ENCODE measurements at places on chromosomes 3 and 15.

DNA sequence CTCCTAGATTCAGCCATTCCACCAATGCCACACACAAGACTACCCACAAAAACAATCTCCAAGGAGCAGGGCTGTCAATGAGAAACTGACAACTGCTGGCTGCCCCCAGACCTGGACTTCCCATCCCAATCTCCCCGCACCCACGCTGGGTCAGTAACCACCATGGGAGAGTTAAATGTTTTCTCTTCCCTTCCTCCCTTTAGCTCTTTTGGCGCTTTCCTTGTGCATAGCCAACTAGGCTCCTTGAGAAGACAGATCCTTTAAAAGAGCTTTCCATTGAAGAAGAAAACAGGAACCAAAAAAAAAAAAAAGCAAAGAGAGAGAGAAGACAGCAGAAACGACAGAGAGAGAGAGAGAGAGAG, 8.3 kb downstream of the BCL6 start:
- no peak for DNase-seq

GRCh38 chr3:66298591-66298990, 77.8 kb downstream of the SLC25A26 start:
- no peak for DNase-seq

GRCh38 chr3:150239766-150240165, 168.3 kb upstream of the TSC22D2 start:
- no peak for DNase-seq

- DNase-seq = peak; percentile 13
Observed at GRCh38 chr3:28050885-28051284, 190.5 kb upstream of the CMC1 start.

DNA sequence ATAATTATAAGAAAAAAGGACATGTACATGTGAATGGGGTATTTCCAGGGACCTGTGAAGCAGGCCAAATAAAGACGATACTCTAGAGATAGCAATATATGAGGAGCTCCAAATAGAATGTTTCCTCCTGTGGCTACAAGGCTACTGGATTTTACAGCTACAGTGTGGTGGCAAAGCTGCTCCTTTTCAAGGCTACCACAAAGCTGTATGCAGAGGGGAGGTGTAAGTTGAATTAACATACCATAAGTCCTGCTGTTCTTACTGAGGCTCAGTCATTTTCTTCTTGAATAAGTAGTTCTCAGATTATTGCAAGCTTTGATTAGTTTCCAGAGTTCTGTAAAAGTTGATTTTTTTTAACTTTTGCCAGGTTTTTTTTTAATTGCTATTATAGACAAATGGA, 1184.6 kb upstream of the EPHA6 start:
- no peak for DNase-seq

DNA sequence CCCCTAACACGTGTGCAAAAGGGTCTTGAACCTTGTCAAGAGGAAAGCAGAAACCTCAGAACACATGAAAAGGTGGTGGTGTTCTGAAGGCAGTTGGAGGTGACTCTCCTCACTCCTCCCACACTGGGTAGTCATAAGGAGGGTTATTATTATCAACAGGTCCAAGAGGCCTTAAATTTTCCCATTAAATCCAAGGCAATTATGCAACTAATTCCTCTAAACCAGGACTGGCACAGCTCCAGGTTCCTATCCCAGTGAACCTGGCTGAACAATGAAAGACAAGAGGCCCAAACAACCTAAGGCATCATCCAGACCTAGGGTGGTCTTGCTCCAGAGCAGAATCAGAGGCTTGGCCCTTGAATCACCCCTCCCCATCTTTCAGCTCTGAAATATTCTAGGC, 15.0 kb downstream of the MYLK start:
- DNase-seq = no peak

GRCh38 chr3:195711813-195712534, 8.8 kb upstream of the MUC20 start:
- DNase-seq = no peak

- no peak for DNase-seq
Observed at GRCh38 chr3:19931767-19932188, 2.2 kb downstream of the EFHB start.

All from activated CD4-positive, alpha-beta T cell treated with anti-CD3 and anti-CD28 coated beads, Interleukin-2, amount 50 U/mL, for 48 hours (primary cell).